Activated B cell treated with CpG ODN at 0.5 μM for 24 hours (primary cell): ENCODE measurements at places on chromosomes 4 and X. TPM values are rescaled to one million over a fixed set of nuclear protein-coding genes. Genes with fewer than 3 reads are reported as not detected.

DNA sequence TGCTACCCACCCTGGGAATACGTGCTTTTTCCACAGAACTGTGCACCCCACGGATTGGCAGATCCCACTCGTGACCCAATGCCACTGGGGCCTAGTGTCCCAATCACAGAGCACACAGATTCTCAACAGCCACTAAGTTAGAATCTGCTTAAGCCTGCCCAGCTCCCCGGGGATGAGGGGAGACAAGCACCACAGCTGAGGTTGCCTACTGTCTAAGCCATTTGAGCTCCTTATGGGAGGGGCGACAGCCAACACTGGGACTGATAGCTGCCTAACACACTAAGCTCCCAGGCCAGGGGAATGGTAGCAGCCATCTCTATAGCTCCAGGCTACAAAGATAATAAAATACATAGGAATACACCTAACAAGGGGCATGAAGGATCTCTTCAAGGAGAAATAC, 93.5 kb upstream of the GUCY1A1 start:
- DNase-seq, result no peak

- DNase-seq, result no peak
These were observed 72.9 kb downstream of the YIPF6 start for GRCh38 chrX:68571610-68572311.

DNA sequence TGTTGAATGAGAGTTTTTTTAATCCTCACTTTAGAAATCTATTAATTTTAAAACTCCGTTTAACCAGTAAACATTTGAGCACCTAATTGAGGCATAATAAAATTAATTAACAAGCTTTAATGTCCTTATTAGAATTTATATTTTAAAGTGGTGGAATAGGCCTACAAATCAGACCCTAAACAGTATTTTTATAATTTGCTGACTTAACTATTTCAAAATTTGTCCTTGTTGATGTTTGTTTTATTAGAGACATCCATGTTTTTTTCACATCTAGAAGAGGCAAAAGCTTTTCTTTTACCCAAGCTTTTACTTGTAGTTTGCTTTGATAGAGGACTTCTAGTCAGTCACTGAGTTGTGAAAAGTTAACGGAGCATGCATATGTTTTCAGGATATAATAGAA, 3.8 kb downstream of the SAP30 start:
- DNase-seq, result no peak

GLRA2 gene
- total RNA-seq, result not detected in 2 replicates

DNA sequence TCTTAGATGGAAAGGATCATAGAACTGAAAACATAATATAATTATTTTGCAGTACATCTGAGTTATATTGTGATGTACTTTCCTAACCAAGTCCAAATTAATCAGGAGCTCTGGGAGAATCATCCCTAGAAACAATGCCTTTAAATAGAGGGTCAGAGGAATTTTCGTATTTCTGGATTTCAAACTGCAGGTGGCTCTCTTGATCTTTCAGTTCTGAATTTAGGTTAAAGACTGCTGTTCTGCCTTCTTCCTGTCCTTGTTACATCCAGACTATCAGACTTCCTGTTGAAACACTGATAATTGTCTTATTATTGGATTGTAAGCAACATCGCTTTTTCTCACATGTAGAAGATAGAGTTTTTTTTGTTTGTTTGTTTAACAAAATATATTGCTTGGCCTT, 142.7 kb downstream of the RPA4 start:
- DNase-seq, result no peak

DNA sequence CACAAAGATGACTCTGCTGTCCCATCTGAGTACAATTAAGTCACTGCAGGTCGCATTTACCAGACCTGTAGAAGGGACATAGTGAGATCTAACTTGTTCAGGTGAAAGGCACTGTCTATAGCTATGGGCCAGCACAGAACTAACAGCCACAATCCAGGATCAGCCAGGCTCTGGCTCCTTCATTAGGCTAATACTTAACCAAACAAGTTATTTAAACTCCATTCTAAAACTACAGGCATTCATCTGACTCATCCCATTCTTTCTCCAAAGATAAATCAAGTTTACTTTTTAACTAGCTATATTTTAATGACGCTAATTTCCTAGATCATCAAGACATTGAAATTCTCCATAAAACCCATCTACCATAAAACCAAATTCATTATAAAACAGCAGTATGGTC, 62.5 kb downstream of the STX18 start:
- DNase-seq, result no peak

SPANXN3 gene
- not detected in 2 replicates for total RNA-seq

DNA sequence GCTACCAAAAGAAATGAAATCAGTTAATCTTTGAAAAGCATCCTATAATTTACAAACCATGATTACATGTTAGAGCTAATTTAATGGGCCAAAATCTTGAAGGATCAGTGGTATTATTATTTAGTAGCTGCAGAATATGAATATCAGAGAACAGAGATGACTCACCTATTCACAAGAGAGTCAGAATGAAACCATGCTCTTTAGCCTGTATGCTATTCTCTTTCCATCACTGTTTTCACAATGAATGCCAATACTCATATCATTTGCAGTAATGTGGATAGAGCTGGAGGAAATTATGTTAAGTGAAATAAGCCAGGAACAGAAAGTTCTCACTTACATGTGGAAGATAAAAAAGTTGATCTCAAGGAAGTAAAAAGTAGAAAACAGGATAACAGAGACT, 414.1 kb downstream of the CENPC start:
- DNase-seq, result no peak

PPP1R2C gene
- total RNA-seq, result not detected in 2 replicates

MXRA5 gene
- not detected in 2 replicates for total RNA-seq

USP11 gene
- total RNA-seq, result 84.3 and 89.2 TPM in 2 replicates

GRCh38 chr4:159002950-159003349, 99.9 kb upstream of the RAPGEF2 start:
- DNase-seq, result no peak

PHF8 gene
- total RNA-seq, result 56.6 and 58.7 TPM in 2 replicates

GRCh38 chrX:136679531-136679930, 31.6 kb downstream of the CD40LG start:
- DNase-seq, result no peak

SMAD1 gene
- total RNA-seq, result not detected in 2 replicates

DNA sequence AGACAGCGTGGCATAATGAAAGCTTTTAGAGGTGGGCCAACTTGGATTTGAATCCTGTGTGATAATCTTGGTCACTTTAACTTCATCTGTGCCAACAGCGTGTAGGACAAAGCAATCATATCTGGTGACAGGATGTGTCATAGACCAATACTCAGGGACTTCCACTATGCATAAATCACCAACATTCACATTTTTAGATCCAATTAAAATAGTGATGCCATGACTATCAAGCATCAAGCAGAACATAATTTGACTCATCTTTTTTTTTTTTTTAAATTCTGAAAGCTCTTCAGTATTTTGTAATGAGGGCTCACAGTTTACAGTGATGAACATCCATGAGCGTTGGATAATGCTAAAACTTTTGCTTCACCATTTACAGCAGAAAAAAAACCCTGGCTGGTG, 27.3 kb upstream of the RAPGEF2 start:
- DNase-seq, result no peak

FAAH2 gene
- 2.8 and 3.1 TPM in 2 replicates for total RNA-seq

DNA sequence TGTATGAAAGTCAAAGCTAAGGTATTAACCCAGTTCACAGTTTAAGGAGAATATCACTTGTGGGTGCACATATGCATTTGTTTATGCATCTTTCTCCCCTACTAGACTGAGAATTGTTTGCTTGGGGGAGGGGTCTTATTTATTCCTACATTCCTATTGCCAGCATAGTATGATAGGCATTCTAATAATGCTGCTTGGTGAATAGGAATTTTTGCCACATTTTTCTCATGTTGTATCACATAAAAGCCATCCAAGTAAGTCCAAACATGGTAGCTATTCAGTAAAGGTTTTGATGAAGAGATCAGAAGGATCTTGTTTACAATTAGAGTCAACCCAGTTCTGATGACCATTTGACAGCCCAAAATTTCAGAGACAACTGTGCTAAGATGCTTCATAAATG, 48.6 kb downstream of the ASB9 start:
- no peak for DNase-seq
